ENCODE measurements at places on chromosomes 6 and 20.
A peak's percentile ranks its signal among the peaks of the same experiment; 100 is the strongest.

DNA sequence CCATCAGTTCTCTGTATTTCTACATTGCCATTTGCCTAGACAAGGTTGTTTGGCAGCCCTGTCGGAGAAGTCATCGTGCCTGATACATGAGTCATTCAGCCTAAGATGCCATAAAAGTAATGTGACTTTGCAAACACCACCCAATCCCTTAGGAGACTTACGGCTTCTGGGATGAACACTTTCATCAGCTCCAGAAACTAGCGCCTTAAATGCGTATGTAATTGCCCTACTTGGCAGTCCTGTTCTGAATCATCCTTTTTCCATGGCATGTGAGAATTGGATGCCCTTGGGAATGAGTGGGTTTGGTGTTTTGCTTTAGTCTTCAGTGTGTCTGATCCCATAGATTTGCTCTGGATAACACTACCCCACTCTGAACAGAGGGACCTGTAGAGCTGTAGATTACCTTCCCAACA lies 158.5 kb downstream of the SASH1 start:
- no peak for DNase-seq

DNA sequence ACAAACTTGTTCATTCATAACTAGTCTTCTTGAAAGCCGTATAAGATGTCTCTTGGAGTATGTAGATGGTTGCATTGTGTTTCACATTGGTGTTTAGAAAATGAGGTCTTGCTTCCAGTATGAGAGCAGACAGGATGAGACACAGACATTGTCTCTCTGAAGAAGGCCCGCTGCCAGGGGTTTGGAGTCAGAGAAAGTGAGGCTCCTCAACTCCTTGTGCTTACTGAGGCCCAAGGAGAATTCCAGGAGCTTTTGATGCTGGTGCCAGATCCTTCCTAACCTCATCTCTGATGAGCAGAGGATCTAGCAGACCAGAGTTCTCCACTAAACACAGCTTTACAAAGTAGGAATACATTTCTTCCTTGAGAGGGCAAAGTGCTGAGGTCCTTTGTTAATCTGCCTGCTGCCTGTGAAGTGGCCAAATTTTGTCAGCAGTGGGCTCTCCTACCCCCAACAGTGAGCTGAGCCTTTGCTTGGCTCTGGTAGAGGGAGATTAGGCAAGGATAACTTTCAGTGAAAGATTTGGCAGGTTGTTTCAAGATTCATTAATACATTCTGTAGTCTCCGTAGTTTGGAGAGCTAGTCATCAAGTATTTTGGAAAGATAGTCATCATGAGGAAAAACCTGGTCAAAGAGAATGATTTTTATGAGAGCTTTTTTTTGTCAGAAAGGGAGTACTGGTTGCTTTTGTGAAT lies 9.7 kb downstream of the MAPRE1 start:
- DNase-seq = no peak

DNA sequence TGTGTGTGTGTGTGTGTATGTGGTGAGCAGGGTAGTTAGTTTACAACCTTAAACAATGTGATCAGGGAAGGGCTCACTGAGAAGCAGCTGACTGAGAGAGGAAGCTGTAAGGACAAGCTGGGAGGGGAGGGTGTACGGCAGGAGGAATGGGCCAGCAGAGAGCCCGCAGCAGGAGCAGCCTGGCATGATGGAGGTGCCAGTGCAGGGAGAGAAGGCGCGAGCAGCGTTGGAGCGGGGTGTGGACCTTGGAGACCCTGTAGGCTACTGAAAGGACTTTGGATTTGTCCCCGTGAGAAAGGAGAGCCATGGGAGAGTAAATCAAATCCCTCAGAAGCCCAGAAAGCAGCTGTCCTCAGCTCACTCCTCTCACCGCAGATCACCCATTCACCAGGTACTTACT lies 18.5 kb downstream of the FAM209B start:
- no peak for DNase-seq

DNA sequence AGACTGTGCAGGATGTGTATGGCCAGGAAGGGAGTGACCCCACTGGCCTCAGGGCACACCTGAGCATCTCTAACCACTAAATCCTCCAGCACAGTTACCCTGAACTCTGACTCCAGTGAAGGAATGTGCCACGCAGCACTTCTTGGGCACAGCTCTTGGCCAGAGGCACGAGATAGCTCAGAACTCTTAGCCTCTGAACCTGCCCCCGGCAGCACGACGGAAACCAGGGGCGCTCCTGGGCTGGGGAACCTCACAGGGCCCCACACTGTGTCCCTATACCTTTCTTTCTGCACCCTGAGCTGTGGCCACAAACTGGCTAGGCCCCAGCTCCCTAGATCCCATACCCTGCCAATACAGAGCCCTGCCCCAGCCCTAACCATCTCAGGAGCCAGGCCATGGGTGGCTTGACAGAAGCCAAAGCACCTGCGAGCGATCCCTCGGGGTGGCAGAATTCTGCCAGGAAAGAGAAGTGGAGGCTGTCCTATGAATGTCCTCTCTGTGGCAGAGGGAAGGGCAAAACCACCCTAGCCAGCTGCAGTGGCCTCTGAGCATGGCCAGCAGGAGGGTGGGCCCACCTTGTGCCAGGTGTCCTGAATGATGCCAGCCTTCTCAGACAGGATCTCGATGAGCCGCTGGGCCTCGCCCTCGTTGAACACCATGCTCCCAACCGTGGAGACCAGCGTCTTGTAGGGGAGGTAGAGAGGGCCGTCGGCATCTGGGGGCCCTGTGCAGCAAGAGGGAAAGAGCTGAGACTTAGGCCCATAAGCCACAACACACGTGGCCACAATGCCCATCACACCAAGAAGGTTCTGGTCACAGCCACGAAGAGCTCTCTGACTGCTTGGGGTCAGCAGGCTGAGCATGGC lies 39.4 kb downstream of the RRBP1 start:
- DNase-seq = no peak

- no peak for DNase-seq
These were observed 14.5 kb downstream of the FERMT1 start for GRCh38 chr20:6108330-6108729.

DNA sequence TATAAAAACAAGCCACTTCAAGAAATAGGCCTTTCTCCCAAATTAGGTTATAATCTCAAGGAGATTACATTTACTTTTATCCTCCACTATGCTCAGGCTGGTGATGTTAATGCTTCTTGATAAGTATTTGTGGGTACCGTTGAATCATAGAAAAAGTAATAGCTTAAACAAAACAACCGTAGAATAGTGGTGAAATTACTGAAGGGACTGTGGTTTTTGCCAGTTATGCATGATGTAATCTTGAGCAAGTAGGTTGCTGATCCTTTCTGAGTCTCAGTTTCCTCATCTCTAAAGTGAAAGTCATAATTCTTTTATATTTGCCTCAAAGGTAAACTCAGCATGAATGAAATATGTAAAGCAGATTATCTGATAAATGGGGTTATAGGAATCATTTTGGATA lies 187.3 kb upstream of the JAG1 start:
- DNase-seq = no peak

- no peak for DNase-seq
These were observed 109.3 kb downstream of the CDC5L start for GRCh38 chr6:44496665-44497369.

DNA sequence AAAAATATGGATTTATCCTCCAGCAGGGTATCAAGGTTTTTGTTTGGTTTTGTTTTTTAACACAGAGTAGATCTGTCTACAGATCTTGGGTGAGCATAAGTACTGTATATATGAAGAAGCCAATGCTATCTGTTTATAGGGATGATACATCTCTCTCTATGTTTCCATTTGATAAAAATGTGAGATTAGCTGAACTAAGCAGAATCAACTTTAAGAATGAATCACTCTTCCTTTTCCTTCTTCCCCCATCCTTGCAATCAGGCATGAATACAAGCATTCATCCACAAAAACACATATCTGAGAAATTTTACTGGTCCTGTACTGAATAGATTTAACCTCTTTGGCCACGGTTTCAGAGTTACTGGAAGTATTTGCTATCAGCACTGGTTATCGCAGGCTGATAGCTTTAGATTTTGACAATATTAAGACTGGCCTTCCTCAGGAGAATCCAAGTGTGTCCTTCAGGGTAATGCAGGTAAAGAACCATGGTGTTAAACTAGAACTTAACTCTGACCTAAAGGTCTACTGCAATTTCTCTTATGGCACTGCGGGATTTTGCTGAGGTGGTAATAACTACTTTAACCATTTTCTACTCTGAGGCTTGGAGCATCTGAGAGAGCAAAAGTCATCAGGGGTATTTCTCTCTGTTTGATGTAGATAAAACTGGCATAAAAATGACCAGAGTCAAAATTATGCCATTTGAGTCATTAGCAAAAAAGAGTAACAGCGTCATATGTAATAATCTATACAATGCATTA lies 1.5 kb downstream of the SNAP25 start:
- peak; percentile 38 for DNase-seq

GRCh38 chr6:97394160-97394748 lies 111.2 kb upstream of the MMS22L start:
- DNase-seq = peak; percentile 53

GRCh38 chr6:56145616-56146015 lies 101.8 kb downstream of the COL21A1 start:
- no peak for DNase-seq

DNA sequence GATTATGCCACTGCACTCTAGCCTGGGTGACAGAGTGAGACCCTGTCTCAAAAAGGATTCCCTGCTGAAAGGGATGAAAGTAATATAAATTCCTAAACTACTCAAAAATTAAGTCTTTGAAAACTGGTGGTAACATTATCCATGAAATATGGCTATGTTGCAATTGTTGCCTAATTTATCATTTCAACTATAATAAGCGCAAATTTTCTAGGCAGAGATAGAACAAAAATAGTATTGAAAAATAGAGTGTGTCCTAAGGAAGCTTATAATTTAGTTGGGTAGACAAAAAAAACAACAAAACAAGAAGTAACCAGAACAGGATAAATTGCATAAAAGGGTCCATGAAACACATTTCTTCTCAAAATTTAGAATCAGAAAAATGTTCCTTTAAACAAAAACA lies 68.0 kb downstream of the FKBP5 start:
- no peak for DNase-seq

DNA sequence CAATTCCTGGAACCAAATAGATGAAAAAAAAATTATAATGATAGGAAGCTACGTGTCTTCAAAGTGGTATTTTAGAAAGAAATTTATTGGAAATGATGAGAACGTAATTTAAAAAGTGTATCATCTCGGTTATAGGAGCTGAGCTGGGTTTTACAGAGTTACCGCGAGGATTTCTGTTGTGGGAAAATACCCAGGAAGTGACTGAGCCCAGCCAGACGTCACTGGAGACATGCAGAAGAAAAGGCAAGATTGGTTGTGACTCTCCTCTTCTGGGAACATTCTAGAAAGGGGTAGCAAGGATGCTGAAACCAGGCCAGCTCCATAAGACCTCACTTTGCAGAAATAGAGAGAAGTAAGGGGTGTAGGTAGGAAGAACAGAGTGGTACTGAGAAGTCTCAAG lies 95.9 kb upstream of the ADGRF1 start:
- DNase-seq = no peak

GRCh38 chr6:75424618-75425548 lies 68.7 kb downstream of the FILIP1 start:
- no peak for DNase-seq

GRCh38 chr20:7990385-7990784 lies 29.2 kb downstream of the TMX4 start:
- no peak for DNase-seq

- peak; percentile 84 for DNase-seq
These were observed 56.6 kb upstream of the CD83 start for GRCh38 chr6:14060971-14061370.

- DNase-seq = no peak
These were observed 97.8 kb downstream of the HFE start for GRCh38 chr6:26185004-26185403.

GRCh38 chr6:154139892-154140291 lies 100.9 kb downstream of the OPRM1 start:
- no peak for DNase-seq

GRCh38 chr6:117491916-117492315 lies 9.4 kb downstream of the DCBLD1 start:
- DNase-seq = no peak

DNA sequence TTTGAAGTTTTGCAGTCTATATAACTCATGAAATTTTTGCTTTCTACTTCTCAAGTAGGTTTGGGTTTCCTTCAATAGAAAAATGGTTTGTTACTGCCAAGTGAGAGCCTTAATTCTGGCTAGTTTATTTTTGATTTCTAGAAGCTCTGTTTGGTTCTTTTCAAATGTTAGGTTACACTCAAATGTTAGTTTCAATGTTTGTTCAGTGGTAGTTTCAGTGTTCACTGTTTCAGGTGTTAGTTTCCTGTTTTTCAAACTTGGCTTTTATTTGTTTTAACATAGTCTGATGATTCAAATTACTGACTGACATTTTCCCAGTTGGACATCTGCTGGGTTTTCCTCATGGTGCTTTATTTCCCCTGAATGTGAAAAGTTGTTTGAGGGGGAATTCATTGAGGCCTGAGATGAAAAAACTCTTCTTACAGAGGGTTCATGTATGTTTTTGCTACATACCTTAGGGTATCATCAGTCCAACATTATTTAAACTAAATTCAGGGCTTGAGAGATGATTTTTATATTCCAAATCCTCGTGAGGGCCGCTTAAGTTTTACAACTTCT lies 189.0 kb downstream of the JARID2 start:
- no peak for DNase-seq

- DNase-seq = no peak
These were observed 7.7 kb upstream of the ZBTB24 start for GRCh38 chr6:109490713-109491112.

DNA sequence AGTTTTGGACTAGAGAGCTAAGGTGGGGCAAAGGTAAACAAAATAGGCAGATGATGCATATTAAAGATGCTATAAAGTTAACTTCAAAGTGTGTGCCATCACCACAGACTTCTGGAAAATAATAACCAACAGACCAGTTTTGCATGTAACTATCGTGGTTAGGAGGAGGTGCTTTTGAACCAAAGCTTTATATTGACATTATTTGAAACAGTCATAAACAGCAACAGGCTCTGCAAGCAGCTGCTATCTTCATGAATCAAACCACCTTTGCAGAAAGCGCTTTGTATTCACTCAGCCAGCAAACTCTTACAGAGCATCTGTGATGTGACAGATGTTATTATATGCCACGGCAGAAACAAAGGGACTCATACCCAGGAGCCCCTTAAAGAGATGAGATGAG lies 81.9 kb downstream of the CRYBG1 start:
- no peak for DNase-seq

GRCh38 chr20:33563788-33564187 lies 73.9 kb downstream of the CBFA2T2 start:
- DNase-seq = no peak

- DNase-seq = no peak
These were observed 7.0 kb downstream of the HELZ2 start for GRCh38 chr20:63567136-63567385.

DNA sequence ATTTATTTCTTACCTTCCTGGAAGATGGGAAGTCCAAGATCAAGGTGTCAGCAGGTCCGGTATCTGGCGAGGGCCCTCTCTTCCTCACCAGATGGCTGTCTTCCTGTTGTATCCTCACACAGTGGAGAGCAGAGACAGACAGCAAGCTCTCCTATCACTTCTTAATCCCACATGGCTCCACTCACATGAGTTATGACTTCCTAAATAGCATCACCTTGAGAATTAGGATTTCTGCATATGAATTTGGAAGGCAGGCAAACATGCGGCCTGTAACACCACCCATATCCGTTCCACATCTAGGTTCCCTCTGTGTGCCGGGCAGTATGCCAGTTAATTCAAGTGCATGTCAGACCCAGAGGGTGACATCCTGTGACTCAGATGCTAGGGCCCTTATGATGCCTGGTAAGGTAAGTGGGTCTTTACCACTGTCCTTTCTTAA lies 2.1 kb downstream of the RAET1E start:
- DNase-seq = peak; percentile 64

All from G401 (cell line).